Activated T-cell treated with anti-CD3 and anti-CD28 coated beads, Interleukin-2, amount 50 U/mL, for 24 hours (primary cell): ENCODE measurements at places on chromosomes 11 and 22.

DNA sequence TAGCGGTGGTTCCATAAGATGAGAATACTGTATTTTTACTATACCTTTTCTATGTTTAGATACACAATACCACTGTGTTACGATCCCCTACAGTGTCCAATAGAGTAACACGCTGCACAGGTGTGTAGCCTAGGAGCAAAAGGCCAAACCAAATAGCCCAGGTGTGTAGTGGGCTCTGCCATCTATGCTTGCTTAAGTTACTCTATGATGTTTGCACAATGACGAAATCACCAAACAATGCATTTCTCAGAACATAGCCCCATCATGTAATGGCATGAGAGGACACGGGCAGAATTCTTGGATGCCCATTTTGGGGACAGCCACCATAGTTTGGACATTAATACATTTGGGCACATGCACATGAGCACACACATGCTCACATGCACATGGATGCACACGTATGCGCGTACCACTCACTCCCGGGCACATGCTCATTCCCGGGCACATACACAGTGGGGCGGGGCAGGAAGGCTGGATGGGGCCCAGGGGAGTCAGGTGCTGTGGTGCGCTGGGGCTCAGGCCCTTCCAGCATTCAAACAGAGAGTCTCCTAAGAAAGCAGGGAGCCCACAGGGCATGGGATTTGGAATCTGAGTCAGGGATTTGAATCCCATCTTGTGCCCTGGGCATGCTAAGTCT is 51.1 kb downstream of the RTN4R start:
- no peak for DNase-seq

DNA sequence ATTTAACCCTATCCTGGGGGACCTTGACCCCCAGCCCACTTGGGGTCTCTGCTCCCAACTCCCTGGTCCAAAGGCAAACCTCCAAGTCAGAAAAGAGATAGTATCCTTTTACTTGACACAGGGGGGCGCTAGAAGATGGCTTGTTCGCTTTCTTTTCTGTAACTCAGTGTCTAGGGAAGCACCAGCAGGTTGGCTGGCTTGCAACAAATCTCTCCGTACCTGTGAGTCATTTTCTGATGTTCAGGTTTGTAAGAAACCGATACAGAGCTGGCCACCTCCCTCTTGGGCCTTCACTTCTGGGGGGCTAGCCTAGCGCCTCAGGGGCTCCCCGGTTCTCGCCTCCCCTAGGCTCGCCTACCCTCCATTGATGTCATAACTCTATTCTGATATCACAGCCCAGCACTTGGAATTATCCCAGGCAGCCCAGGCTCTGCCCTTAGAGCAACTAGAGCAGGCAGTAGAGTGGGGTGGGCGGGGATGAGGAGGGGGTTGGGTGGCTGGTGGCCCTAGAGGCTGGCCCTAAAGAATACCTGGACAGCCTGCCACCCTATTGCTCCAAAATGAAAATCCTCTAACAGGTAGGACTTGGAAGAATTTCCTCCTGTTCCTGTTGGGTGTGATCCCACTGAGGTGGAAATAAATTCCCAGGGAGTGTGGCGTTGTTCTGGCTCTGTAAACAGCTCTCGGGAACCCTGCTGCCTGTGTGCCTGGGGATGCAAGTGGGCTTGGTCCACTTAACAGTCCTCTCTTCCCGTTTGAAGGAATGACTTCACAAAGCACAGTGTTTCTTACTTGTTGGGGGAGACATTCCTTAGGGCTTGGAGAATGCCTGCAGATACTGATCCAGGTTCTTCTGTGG is 69.4 kb downstream of the OSBP2 start:
- DNase-seq = no peak

DNA sequence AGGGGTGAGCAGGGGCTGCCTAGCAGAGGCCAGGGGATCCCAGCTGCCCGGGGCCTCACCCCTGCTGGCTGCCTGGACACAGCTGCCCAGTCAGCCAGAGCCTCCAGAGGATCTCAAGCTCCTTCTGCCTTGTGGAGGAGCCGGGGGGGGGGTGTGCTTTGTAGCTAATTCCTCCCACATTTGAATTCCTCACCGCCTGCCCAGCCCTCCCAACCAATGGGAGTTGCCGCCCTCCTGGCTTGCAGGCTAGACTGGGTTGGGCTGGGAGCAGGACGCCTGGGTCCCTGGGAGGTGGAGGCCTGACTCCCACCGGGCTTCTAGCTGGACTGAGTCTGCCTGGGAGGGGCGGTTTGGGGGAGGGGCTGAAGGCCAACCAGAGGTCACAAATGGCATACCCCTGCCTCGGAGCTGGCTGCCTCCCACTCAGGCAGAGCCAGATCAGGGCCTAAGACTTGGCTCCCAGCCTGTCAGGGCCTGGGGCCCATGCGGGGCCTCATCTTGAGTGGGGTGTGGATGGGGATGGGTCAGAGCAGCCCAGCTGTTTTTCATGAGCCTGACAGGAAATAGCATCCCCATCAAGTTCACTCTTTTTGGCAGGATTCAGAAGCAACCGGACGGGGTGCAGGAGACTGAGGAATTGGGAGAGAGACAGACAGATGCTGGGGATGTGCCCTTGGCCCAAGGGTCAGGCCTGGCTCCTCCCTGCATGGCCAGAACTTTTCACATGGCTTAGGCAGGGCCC is 29.2 kb upstream of the PDE2A start:
- no peak for DNase-seq

- no peak for DNase-seq
Observed at GRCh38 chr22:46070803-46071450, 79.4 kb upstream of the PPARA start.

GRCh38 chr11:112627588-112628045 is 333.6 kb upstream of the NCAM1 start:
- DNase-seq = no peak

DNA sequence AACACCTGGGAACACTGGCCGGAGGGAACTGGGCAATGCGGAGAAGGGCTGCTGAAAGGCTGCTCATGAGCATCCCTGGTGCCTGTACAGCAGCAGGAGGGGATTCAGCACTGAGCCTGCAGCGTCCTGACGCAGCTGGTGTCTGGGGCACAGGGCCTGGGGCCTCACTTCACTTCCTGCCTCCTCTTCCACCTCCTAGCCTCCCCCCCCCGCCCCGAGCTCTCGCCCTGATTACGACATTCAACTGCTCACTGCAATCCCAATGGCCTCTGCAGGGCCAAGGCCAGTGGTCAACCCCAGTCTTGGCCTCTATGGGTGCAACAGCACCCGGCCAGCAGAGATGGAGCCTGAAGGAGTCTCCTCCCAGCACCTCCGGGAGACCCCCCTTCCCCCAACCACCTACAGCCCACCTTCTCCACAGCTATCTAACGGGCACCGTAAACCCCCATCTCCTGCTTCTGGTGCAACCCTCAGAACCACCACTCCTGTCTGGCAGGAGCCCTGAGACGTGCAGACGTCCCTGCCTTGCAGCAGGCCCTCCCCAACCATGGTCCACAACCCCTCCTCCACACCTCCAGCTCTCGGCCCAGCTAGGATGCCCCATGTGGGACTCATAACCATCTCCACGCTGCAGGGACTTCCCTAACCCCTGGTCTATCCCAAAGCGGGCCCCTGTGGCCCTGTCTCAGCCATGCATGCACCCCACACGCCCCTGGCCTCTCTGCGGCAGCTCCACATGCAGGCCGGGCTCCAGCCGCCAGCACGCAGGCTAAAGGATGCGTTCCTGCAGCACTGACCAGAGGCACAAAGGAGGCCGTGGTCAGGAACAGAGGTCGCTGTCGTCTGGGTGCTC is 38.2 kb downstream of the BRD1 start:
- peak; percentile 49 for DNase-seq

- DNase-seq = no peak
Observed at GRCh38 chr11:37963440-37963839, 1365.4 kb upstream of the RAG2 start.

DNA sequence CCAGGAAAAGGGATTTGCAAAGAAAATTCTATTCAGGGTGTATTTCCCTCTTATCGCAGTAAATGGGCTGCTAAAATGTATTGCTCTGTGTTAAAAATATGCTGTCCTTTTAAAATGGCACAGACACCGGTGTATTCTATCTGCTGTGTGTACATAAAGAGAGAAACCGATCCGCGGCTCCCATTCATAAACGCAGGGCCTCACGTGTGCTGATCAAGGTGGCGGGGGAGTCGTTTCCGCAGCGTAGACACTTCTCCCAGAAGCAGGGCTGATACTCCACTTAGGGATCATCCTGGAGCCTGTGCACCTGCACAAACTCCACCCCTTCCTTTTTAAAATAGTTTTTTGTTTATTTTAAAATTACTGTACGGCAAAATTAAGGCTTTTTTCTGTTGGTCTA is 26.1 kb upstream of the IGSF9B start:
- DNase-seq = no peak

DNA sequence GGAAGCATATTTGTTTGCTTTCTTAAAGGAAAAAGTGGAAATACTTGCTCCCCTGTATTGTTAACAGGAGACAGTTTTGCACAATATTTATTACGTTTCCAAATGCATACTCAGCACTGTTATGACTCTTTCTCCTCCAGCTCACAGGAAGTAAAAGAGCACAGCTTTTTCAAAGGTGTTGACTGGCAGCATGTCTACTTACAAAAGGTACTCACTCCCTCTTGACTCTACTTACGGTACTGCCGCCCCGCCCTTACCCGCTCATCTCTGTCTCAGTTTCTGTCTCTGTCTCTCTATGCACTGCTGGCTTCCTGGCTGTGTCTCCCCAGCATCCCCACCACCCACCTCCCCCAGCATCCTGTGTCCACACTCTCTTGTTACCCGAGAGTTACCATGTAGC is 32.2 kb upstream of the MYO18B start:
- DNase-seq = no peak

DNA sequence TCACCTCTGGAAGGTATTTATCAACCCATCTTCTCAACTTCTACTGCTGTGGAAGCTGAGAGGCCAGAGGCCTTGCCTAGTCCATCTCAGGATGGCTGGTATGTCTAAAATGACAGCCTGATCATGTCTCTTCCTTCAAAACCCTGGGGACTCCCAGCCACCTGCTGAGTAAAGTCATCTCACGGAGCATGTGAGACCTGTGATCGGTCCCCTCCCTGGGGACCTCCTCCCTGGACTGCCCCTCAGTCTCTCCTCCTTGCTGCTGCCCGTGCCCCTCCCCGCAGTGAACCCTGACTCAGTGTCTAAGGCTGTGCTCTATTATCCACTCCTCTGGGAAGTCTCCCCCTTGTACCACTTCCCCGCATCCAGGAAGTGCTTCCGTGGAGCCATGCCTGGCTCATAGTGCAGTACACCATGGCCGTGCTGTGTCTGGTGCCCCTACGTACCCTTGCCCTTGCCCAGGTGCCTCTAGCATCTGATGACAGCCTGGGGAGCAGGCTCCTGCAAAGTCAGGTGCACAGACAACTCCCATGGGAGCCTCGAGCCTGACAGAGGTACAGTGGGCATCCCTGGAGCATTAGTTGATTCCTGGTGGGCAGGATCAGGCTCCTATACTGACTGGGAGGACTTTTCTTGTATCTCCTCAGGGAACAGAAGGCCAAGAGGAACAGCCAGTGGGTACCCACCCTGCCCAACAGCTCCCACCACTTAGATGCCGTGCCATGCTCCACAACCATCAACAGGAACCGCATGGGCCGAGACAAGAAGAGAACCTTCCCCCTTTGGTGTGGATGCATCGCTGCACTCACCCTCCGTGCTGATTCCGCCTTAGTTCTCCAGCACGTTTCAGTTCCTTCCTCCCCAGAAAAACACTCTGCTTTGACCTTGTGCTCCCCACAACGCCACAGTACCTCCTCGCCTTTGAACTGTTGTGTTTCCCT is 13.8 kb downstream of the SMARCB1 start:
- no peak for DNase-seq

- DNase-seq = no peak
Observed at GRCh38 chr11:58608331-58608730, 14.1 kb upstream of the CNTF start.

DNA sequence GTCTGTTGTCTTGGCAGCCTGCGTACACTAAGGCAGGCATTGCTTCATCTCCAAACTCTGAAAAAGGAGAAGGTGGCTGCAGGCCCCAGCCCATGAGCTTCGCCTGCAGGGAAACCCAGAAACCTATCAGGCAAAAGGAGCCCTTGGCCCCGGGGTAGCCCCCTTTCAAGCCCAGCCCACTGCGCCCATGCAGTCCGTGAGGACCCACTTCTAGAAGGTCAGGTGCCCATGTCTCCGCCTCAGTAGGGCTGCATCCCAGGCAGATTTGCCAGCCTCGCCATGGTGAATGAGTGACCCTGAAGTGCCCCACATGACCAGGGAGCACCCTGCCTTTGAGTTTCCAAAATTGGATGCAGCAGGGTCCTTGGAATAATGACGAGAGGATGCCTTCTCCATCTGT is 1158.4 kb downstream of the BRD1 start:
- no peak for DNase-seq
